ENCODE measurements at places on chromosomes 2 and 18.

DNA sequence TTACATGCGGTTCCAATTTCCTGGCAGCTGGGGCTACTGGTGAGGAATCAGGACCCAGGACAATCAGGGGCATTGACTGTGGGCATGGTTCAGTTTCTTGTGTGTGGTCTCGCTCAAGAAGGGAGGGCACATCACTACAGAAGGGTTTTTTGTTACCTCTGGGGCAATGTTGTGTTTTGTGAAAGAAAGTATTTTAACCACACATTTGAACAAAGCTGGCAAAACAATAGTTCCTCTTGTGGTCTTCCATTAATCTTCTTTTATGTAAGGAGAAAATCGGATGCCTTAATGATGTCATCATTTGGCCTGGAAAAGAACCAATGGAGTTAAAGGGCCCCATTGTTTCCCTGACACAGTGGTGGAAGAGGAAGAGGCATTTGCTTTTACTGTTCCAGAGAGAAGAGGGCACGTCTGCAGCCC is 197.4 kb downstream of the SH3BP4 start:
- DNase-seq: no peak

DNA sequence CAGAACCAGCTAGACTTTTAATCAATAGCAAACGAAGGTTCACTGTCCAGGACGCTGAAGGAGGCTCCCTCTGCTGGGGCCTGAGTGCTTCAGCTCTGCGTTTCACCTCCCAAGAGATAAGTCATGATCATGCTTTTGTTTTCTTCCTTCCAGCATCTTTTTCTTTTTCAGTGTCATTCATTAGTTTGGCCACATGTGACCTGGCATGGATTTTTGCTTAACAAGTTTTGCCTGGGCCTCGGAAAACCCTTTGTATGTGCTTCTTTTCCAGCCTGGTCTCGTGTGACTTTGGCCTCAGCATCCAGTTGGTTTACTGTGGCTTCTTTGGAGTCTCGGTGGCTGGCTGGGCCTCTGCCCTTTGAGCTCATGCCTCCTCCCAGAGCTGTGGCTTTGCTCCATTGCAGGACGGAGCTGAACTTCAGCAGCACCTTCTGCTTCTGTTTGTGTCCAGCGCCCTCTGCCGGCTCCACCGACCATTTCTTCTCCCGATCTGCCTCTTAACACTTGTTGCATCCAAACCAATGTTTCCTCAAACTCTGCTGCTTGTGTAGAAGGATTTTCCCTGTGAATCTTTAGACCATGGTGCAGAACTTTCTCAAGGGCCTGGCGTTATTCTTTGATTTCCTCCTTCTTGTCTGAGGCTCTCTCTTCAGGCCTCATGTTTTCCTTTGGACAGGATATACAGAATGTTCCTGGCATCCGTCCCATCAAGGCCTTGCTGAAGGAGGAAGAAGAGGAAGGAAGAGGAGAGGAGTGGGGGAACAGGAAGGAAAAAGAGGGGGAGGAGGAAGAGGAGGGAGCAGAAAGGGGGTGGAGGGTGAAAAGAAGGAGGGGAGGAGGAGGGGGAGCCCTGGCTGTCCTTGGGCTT is 23.6 kb upstream of the HES6 start:
- peak; percentile 66 for DNase-seq

DNA sequence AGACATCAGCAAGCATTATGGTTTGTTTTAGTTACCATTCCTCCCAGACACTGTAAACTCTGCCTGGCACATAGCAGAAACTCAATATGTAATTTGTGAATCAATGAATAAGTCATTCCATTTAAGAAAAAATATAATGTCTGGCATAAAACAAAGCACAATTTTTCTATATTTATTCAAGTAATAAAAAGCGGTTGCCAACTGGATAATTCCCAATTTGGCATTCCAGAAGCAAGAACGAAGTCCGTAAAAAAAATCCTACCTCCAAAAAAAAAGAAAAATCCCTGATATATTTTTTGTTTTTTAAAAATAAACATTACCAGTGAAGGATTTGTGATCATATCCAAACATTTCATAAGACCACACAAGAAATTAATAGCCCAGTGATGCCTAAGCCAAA is 351.3 kb upstream of the LRRTM4 start:
- no peak for DNase-seq

- no peak for DNase-seq
These were observed 2.9 kb upstream of the DSG4 start for GRCh38 chr18:31373641-31374040.

DNA sequence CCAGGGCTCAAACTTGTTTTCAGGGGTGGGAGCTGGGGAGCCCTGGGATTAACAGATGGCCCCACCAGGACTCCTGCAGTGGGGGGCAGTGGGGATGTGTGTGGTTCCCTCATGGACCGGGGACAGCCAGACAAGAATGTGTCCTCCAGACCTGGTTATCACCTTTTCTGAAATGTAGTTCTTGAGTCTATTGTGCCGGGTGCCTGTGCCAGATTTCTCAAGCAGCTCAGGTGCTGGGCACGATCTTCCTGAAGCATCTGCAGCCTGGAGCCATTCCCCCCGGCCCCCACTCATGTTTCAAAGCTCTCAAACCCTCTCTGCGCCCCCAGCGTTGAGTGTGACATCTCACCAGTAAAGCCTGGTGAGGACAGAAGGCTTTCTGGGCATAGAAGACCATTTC is 48.4 kb upstream of the HAAO start:
- no peak for DNase-seq
